ENCODE measurements at places on chromosomes 6 and 20. TPM values are rescaled to one million over a fixed set of nuclear protein-coding genes. Genes with fewer than 3 reads are reported as not detected.

Gene UST
- total RNA-seq: under 0.01 TPM

GRCh38 chr6:111912904-111913303 lies 39.7 kb upstream of the FYN start:
- no peak for DNase-seq

DNA sequence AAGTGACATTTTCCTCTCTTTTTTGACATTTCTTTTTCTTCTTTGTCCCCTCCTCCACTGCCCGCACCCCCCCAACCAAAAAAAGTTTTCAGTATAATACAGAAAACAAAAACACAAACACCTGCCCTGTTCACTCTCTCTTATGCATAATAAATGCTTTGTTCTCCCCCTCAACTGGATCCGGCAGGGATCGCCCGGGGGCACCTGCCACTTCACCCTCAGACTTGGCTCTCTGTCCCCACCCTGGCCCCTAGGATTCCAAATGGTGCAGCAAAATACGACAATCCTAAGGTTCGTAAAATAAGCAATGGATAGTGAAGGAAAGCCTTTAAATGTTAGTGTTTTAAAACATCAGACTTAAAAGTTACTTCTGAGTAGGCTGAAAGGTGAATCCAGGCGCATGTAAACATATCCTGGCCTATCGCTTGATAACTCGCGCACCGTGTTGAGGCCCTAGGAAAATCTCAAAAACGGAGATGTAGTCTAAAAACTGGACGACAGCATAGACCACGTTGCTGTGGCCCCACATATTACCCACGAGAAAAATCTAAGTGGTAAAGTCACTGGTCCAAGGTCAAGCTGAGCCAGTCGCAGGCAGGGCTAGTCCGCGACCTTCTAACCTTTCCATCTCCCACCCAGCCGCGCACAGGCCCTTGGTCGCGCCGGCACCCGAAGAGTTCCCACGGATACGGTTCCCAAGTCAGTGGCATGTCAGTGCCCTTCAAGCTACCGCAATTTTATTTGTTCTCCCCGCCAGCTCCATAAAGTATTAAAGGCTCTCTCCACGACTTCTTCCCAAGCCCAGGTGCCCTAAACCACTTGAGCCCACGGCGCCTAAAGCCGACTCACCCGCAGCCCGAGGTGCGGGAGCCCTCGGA lies 130.8 kb downstream of the OGFRL1 start:
- no peak for DNase-seq

Gene HLA-DQB1
- total RNA-seq: under 0.01 TPM
